Epithelial cell of alveolus of lung (primary cell): ENCODE measurements at places on chromosomes 11 and 22. TPM values are rescaled to one million over a fixed set of nuclear protein-coding genes. Genes with fewer than 3 reads are reported as not detected.

Gene RBFOX2
- total RNA-seq, result 104 and 137 TPM in 2 replicates

Gene SHISAL1
- total RNA-seq, result 0.16 TPM in 1 of 2 replicates, not detected in the other

Gene MYO18B
- total RNA-seq, result 1.6 TPM in 1 of 2 replicates, not detected in the other

Gene YPEL1
- 0.52 and 4.1 TPM in 2 replicates for total RNA-seq

Gene SYT9
- not detected in 2 replicates for total RNA-seq

Gene DNAJB7
- not detected in 2 replicates for total RNA-seq

Gene SCGB1D2
- not detected in 2 replicates for total RNA-seq

Gene SPTY2D1
- 14.2 and 19.7 TPM in 2 replicates for total RNA-seq

Gene CCDC116
- total RNA-seq, result 0.16 TPM in 1 of 2 replicates, not detected in the other

Gene OR5AS1
- total RNA-seq, result not detected in 2 replicates

Gene KDM4D
- total RNA-seq, result 0.80 and 2.1 TPM in 2 replicates

Gene C11orf98
- total RNA-seq, result 71.6 and 87.2 TPM in 2 replicates

Gene OR8D1
- under 0.01 TPM in 1 of 2 replicates, not detected in the other for total RNA-seq

Gene GAB4
- total RNA-seq, result not detected in 2 replicates

Gene ARHGEF17
- 20.0 and 39.8 TPM in 2 replicates for total RNA-seq

Gene OR51E2
- total RNA-seq, result not detected in 2 replicates

Gene DRD2
- total RNA-seq, result 0.32 and 0.52 TPM in 2 replicates

Gene P2RY6
- total RNA-seq, result 0.52 TPM in 1 of 2 replicates, not detected in the other
